GM23248 (cell line): ENCODE measurements at places on chromosomes 2 and 18. TPM values are rescaled to one million over a fixed set of nuclear protein-coding genes. Genes with fewer than 3 reads are reported as not detected.

DNA sequence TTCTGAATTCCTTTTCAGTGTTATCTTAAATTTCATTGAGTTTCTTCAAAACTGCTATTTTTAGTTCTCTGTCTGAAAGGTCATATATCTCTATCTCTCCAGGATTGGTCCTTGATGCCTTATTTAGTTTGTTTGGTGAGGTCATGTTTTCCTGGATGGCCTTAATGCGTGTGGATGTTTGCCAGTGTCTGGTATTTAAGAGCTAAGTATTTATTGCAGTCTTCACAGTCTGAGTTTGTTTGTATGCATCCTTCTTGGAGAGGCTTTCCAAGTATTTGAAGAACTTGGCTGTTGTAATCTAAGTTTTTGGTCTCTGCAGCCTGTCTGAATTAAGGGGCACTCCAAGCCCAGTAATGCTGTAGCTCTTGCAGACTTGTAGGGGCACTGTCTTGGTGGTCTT is 249.3 kb downstream of the ZNF385B start:
- no peaks in the 10 kb centered on the region for H3K36me3 ChIP-seq
- peaks cover 35% of the 10 kb centered on the region for H3K4me1 ChIP-seq
- peak; percentile 80 for DNase-seq
- H3K27me3 ChIP-seq, result no peaks in the 10 kb centered on the region
- no peak overlapping the region for H3K27ac ChIP-seq

DNA sequence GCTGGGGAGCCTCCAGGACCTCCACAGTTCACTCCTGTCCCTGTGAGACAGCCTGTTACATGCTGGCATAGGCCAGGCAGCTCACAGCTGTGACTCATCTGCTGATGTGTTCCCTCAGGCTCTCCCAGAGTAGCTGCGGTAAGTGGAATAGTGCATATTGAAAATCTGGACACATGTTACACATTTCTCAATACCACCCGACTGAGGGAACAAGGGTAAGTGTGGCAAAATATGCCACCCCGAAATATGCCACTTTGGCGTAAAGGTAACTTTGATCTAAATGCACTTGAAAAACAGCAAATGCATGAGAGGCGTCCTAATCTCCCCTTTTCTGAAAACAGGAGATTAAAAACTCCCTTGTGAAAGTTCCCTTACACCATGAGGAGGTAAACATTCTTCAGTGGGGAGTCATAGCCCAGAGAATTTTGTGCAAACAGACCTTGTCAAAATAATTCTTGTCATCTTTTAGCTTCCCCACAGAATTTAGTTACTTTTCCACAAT is 557.9 kb downstream of the CCDC85A start:
- H3K4me1 ChIP-seq, result peaks cover 22% of the 10 kb centered on the region
- H3K27me3 ChIP-seq, result no peaks in the 10 kb centered on the region
- peak; percentile 96 for DNase-seq
- H3K27ac ChIP-seq, result peak overlapping the region; percentile 69
- H3K4me3 ChIP-seq, result peak overlapping the region; percentile 59

CXCR1 gene
- polyA plus RNA-seq, result not detected in 2 replicates

GRCh38 chr2:191620144-191620543 is 57.8 kb upstream of the NABP1 start:
- peak overlapping the region; percentile 66 for H3K27ac ChIP-seq
- peaks cover 14% of the 10 kb centered on the region for H3K4me1 ChIP-seq
- no peaks in the 10 kb centered on the region for H3K36me3 ChIP-seq
- H3K27me3 ChIP-seq, result no peaks in the 10 kb centered on the region

- no peak overlapping the region for H3K4me3 ChIP-seq
- H3K36me3 ChIP-seq, result peaks cover 45% of the 10 kb centered on the region
- peaks cover 22% of the 10 kb centered on the region for H3K4me1 ChIP-seq
Observed at GRCh38 chr18:2953935-2954653, 58.9 kb downstream of the LPIN2 start.

FAM210A gene
- polyA plus RNA-seq, result 24.5 and 24.9 TPM in 2 replicates

RNASEH1 gene
- polyA plus RNA-seq, result 52.4 and 55.2 TPM in 2 replicates

ACTR3 gene
- 361 and 377 TPM in 2 replicates for polyA plus RNA-seq

SLC9A4 gene
- polyA plus RNA-seq, result not detected in 2 replicates

PRPF40A gene
- polyA plus RNA-seq, result 110 and 112 TPM in 2 replicates

GRCh38 chr2:26495705-26496297 is 17.9 kb upstream of the OTOF start:
- DNase-seq, result no peak
- H3K36me3 ChIP-seq, result no peaks in the 10 kb centered on the region
- H3K4me3 ChIP-seq, result no peak overlapping the region
- H3K27ac ChIP-seq, result no peak overlapping the region

OTOS gene
- polyA plus RNA-seq, result not detected in 2 replicates

DNA sequence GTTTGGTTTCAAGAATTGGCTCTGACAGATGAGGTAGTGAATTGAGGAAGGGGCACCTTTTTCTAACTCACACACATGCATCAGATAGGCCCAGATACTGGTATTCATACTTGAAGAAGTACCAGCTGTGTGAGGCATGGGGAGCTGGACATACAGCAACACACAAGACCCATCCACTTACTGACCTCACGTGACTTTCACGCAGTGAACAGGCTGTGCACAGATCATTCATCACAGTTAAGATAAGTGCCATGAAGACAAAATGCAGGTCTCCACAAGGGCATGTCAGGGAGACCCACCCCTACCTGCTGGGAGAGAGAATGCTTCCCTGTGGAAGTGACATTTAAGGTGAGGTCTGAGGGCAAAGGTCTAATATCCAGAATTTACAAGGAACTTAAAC is 38.6 kb downstream of the SP110 start:
- no peaks in the 10 kb centered on the region; the same call in 1 of the 2 replicates for H3K36me3 ChIP-seq
- DNase-seq, result no peak
- no peaks in the 10 kb centered on the region for H3K27me3 ChIP-seq

DNA sequence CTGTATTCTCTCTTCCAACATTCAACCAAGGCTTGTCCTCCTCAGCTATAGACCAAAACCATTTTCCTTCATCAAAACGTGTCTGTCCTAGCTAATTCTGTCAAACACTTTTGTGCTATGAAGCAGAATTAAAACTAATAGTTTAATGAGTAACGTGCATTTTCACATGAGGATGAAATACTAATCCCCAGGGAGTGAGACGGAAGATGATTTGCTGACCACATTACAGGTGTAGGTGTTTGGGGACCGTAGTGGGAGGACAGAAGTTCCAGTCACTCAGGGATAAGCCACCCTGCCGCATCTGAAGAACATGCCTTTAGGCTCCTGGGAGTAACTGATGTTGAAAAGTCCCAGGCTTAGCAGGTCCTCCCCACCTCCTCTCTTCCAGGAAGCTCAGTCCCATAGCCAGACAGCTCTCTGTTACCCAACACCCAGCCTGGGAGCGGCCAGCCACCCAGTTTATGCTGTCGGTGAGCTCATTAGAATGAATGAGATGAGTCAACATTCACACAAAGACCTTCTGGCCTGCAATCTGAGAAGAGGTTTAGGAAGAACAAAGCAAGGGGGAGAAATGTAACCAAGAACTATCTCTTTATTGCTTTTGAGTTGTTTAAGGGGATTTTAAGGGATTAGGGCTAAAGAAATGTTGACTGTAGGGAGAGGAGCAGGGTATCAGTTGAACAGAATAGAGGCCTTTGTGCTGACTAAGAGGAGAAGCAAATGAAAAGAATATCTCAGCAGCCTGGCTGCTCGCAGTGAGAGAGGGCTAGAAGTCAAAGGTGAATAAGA is 122.5 kb downstream of the FOXI3 start:
- H3K27me3 ChIP-seq, result peaks cover 10% of the 10 kb centered on the region; the same call in 1 of the 2 replicates
- peak; percentile 43 for DNase-seq
- H3K36me3 ChIP-seq, result no peaks in the 10 kb centered on the region
- no peak overlapping the region for H3K27ac ChIP-seq
- no peak overlapping the region for H3K4me3 ChIP-seq
- no peaks in the 10 kb centered on the region for H3K4me1 ChIP-seq

PAX8 gene
- 13.1 and 20.4 TPM in 2 replicates for polyA plus RNA-seq

OSR1 gene
- polyA plus RNA-seq, result 21.1 and 22.7 TPM in 2 replicates

CENPO gene
- polyA plus RNA-seq, result 12.8 and 13.3 TPM in 2 replicates

SERPINB13 gene
- polyA plus RNA-seq, result not detected in 2 replicates

DNA sequence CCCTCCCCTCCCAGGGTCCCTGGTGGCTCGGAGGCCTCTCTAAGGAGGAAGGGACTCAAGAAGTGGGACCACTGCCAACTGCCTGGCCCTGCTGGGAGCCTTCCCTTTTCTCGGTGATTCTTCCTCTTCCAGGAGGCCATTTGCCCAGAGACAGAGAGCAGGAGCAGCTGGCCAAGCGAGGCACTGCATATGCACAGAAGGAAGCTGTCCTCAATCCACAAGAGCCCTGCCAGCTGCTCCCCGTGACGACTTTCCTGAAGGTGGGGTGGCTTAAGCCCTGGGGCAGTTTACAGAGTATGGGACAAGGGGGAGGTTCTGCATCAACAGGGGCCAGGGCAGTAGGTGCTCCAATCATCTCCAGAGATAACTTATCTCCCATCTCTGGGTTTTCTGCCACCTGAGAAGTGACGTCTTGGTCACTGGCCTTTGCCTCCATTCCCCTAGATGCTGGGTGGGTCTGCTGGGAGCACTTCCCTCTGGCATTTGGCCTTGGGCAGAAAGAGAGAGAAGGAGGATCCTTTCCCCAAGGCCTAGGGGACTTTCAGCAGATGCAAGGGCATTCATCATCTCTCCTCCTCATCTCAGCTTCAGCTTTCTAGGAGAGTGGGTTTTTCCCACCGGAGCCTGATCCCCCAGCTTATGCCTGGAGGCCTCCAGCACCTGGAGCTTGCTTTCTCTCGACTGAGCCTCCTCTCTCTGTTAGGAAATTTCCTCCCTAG is 28.5 kb downstream of the CIB4 start:
- H3K36me3 ChIP-seq, result no peaks in the 10 kb centered on the region
- peaks cover 63% of the 10 kb centered on the region for H3K27me3 ChIP-seq
- no peaks in the 10 kb centered on the region for H3K4me1 ChIP-seq
- H3K4me3 ChIP-seq, result no peak overlapping the region
- no peak for DNase-seq

DNA sequence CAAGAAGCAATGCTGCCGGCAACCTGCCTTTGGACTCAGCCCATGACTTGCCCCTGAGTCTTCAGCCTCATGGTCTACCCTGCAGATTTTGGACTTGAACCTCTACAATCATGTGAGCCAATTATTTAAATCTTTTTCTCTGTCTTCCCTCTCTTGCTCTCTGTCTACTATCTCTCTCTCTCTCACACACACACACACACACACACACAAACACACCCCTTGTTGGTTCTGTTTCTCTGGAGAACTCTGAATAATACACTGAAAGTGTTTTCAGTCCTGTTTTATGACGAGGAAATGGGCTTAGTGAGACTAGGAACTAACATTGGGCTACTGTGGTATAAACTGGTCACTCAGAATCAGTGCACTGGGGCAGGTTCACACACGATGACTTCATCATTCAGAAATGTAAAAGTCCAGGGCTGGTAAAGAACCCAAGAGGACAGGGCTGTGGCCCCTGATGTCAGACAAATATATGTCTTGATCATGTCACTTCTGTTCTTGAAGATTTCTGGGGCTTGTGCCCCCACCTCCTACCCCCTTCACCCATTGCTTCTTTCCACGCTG is 266.1 kb upstream of the SIX2 start:
- H3K27ac ChIP-seq, result no peak overlapping the region
- H3K27me3 ChIP-seq, result 0 out of 2 replicates have a peak, but pooled peaks cover 4% of the 10 kb centered on the region
- H3K36me3 ChIP-seq, result no peaks in the 10 kb centered on the region
- DNase-seq, result peak; percentile 55
- H3K4me1 ChIP-seq, result peaks cover 14% of the 10 kb centered on the region

DNA sequence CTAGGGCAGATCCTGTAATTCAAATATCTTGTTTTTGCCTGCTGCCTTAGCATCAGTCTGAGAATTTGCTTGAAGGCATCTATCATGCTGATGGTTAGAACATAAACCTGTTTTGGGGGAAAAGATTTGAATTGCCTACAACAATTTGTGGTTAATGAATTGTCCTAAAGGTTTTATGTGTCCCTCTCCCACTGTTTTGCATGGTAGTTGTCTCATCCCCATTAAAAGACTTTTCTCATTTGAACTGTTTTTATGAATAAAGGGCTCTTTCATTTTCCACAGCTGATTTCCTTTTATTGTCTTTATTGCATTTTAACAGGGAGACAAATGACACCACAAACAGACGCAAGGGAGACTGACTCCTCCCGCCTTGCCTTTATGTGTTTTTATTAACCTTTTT is 275.6 kb downstream of the PIK3C3 start:
- H3K4me3 ChIP-seq, result no peak overlapping the region
- H3K27me3 ChIP-seq, result no peaks in the 10 kb centered on the region
- no peak for DNase-seq
- no peak overlapping the region for H3K27ac ChIP-seq
- H3K36me3 ChIP-seq, result no peaks in the 10 kb centered on the region

SIGLEC15 gene
- polyA plus RNA-seq, result 0.69 and 1.5 TPM in 2 replicates

DNA sequence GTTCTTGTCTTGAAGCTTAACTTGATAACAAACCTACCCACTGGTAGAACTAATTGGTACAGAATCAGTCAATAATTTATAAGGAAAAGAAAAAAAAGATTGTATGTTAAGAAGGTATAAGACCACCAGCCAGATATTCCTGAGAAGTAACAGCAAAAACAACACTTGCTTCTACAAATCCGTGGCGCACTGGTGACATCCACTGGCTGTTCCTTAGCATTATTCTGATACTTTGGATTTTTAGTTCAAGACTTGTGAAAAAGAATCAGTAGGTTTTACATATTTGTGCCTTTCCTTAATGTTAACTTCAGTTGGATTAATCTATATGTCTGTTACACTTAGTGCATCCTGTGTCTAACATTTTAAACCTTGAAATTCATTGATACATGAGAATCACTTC is 141.8 kb downstream of the GRB14 start:
- H3K36me3 ChIP-seq, result no peaks in the 10 kb centered on the region
- peak; percentile 48 for DNase-seq
- H3K4me3 ChIP-seq, result no peak overlapping the region
- H3K27me3 ChIP-seq, result no peaks in the 10 kb centered on the region

GRCh38 chr2:67516899-67517530 is 119.9 kb downstream of the ETAA1 start:
- peak; percentile 90 for DNase-seq
- H3K27me3 ChIP-seq, result no peaks in the 10 kb centered on the region
- peak overlapping the region; percentile 63 for H3K27ac ChIP-seq
- H3K4me3 ChIP-seq, result no peak overlapping the region
- no peaks in the 10 kb centered on the region for H3K36me3 ChIP-seq

GRCh38 chr2:142675398-142675797 is 202.1 kb upstream of the KYNU start:
- no peaks in the 10 kb centered on the region for H3K36me3 ChIP-seq
- no peak overlapping the region for H3K27ac ChIP-seq
- H3K4me1 ChIP-seq, result no peaks in the 10 kb centered on the region
- H3K4me3 ChIP-seq, result no peak overlapping the region

- no peak overlapping the region for H3K4me3 ChIP-seq
- no peaks in the 10 kb centered on the region for H3K36me3 ChIP-seq
- no peaks in the 10 kb centered on the region for H3K27me3 ChIP-seq
- H3K27ac ChIP-seq, result no peak overlapping the region
- peaks cover 7% of the 10 kb centered on the region for H3K4me1 ChIP-seq
Observed at GRCh38 chr2:12131975-12132374, 385.5 kb downstream of the LPIN1 start.
